ENCODE measurements at places on chromosomes 1 and 21. TPM values are rescaled to one million over a fixed set of nuclear protein-coding genes. Genes with fewer than 3 reads are reported as not detected.

Gene ADGRB2
- total RNA-seq, result 2.2 TPM

- DNase-seq, result no peak
Measured at GRCh38 chr1:55037733-55038551, 1.4 kb upstream of the PCSK9 start.

Gene KDF1
- 0.15 TPM for total RNA-seq

- no peak for DNase-seq
Measured at GRCh38 chr1:54811066-54811465, 9.9 kb upstream of the TTC22 start.

GRCh38 chr1:116571215-116571919, 541 bp upstream of the CD58 start:
- DNase-seq, result no peak

Measured in gastrocnemius medialis (tissue), 4 donors.